Renal cortex interstitium (tissue), 15 donors: ENCODE measurements at places on chromosomes 4 and X. TPM values are rescaled to one million over a fixed set of nuclear protein-coding genes. Genes with fewer than 3 reads are reported as not detected.

The GATA1 gene
- 0.45 TPM for polyA plus RNA-seq

The OPRPN gene
- not detected for polyA plus RNA-seq

The AMTN gene
- not detected for polyA plus RNA-seq

The SERPINA7 gene
- polyA plus RNA-seq = 0.28 TPM

The TMEM184C gene
- 54.3 TPM for polyA plus RNA-seq

The TRIM75 gene
- polyA plus RNA-seq = 0.06 TPM

The CHRDL1 gene
- 12.9 TPM for polyA plus RNA-seq

The HS3ST1 gene
- polyA plus RNA-seq = 1.3 TPM

The ADGRL3 gene
- polyA plus RNA-seq = 28.9 TPM

The CD38 gene
- 1.2 TPM for polyA plus RNA-seq

The TKTL2 gene
- polyA plus RNA-seq = not detected

The OCIAD2 gene
- polyA plus RNA-seq = 245 TPM

The FGFR3 gene
- polyA plus RNA-seq = 98.6 TPM

The USP26 gene
- not detected for polyA plus RNA-seq

DNA sequence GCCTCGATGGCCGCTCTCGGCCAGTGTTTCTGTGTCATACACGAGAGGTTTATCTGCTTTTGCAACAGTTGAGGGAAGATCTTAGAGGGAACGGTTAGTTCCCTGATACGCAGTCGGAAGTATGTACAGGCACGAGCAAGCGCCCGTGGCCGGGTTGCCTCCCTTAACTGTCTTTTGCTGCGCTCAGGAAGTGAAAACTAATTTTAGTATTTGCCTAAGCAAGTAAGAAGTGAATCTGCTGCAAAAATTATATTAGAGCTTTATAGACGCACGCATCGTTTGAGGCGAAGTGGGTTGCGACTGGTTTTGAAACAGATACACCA is 695 bp downstream of the MTM1 start:
- no peak for DNase-seq

- DNase-seq = no peak
Measured at GRCh38 chr4:2830632-2831610, 12.7 kb upstream of the ADD1 start.

DNA sequence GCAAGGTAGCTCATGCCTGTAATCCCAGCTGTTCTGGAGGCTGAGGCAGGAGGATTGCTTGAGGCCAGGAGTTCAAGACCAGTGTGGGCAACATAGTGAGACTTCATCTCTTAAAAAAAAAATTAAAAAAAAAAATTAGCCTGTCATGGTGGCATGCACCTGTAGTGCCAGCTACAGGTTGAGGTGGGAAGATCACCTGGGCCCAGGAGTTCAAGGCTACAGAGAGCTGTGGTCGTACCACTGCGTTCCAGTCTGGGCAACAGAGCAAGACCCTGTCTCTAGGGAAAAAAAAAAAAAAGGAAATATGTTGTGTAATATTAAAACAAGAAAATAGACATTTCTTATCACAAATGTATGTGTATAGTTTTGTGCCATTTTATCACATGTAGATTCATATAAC is 97.8 kb downstream of the LARP1B start:
- no peak for DNase-seq

DNA sequence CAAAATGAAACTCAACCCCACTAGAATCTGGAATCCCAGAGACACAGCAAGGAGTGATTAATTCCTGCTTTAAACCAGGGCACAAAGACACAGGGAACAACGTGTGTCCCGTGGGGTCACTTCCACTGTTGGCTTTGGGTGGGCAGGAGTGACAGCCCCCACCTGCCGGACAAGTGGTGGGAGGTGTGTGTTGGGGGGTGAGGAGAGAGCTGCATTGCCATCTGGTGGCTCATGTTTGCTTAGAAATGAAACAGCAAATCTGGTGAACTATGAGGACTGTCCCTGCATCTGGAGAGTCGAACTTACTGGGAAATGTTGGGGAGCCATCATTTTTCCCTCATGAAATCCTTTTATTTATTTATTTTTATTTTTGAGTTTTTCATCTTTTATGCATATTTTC is 75.9 kb upstream of the AFAP1 start:
- no peak for DNase-seq

DNA sequence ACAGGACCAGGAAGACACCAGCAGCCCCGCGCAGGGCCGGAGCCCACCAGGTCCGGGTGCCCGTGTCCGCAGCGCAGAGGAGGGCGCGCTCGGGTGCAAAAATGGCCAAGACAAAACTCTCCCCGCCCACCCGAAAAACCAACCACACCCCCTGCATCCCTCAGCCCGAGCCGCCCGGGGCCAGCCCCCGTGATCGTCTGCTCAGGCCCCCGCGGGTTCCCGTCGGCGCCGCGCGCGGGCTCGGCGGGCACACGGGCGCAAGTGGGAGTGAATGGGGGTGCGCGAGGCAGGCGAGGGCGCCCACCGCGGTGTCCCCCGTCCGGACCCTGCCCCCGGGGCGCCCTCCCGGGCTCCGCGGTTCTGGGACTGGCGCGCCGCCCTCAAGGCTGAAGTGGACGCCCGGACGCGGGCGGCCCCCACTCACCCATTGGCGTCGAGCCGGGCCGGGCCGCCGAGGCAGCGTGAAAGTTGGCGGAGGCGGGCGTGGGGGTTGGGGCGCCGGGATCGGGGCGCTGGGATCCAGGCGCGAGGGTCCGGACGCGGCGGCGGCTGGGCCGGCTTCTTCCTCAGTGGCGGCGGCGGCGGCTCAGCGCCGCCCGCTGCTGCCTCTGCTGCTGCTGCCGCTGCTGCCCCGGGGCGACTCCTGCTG is 393 bp downstream of the SH3KBP1 start:
- DNase-seq = no peak

- no peak for DNase-seq
Measured at GRCh38 chr4:89715631-89716030, 121.3 kb downstream of the SNCA start.

- no peak for DNase-seq
Measured at GRCh38 chr4:171348090-171348489, 465.1 kb upstream of the GALNTL6 start.

GRCh38 chr4:98930311-98930865 is 1.5 kb upstream of the EIF4E start:
- DNase-seq = no peak

- DNase-seq = no peak
Measured at GRCh38 chr4:86130160-86130933, 229.5 kb downstream of the MAPK10 start.

DNA sequence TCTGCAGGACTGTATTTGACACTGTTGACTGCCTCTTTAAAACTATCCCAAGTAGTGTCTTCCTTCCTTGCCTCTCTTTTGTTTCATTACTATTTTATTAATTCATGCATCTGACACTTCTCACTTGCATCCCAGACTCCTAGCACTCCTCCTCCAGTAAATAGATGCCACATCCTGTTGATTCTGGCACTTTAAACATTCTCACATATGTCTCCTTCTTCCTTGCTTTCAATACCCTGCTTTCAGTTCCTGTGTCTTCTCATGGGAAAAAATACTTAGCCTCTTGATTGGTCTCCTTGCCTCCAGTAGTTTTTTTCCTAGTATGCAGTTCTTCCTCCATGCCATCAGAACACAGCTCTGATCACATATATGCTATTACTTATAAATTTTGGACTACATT is 5.1 kb downstream of the RNF128 start:
- no peak for DNase-seq

GRCh38 chrX:51144828-51145442 is 187.7 kb upstream of the NUDT10 start:
- DNase-seq = peak; percentile 22

DNA sequence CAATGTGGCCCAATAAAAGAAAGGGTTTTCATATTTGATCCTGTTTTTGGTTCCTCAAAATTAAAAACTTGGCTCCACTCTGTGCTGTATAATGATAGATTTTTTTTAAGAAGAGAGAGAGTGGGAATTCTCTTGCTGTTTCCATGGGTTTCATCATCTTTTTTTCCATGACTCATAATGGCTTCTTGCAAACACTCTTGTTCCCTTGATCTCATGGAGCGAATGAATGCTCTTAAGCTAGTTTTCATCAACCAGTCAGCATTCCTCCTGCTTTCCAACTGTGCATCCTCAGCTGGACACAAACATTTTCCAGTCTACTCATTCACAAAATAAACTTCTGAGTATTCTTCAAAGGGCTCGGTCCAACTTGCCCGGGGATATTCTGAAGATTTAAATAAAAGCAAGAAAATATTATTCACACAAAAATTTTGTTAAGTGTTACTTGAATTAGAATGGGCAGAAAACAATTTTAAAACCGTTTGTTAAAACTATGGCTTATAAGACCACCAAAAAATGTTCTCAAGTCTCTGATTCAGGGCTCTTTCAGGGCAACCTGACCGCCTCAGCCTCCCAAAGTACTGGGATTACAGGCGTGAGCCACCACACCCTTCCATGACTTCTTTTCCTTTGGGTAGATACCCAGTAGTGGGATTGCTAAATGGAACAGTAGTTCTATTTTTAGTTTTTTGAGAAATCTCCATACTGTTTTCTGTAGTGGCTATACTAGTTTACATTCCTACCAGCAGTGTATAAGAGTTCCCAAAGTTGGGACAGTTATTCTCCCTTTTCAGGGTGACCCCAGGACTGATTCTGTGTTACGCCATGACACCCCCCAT is 64.7 kb downstream of the TMEM156 start:
- DNase-seq = no peak

DNA sequence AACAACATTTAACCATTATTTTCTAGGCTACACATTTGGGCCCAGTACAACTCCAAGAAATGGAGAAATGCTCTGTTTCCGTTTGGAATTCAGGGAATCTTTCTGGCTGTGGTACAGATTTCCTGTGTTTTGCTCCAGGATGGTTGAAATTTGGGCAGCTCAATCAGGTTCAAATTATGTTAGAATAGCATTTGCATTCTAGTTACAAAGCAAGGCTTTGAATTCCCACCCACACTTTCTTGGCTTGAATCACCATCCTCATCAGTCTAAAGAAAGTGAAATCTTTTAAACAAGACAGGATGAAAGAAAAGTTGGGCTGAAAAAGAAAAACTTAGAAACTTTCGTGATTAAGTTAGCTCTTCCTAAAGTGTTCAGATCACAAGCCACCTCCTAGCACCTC is 98.1 kb upstream of the VCX3B start:
- DNase-seq = no peak

- no peak for DNase-seq
Measured at GRCh38 chrX:49198540-49199314, 1.3 kb downstream of the SYP start.

DNA sequence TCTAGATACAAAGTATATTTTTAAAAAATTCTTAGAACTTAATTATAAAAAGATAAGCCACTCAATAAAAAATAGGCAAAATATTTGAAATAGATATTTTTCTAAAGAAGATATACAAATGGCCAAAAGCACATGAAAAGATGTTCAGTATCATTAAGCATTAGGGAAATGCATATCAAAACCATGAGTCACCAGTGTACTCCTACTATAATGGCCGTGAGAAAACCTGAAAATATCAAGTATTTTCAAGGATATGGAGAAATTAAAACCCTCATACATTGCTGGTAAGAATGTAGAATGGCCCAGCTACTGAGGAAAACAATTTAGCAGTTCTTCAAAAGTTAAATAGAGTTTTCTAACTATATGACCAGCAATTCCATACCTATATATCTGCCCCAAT is 337.9 kb downstream of the CAMK2D start:
- no peak for DNase-seq

DNA sequence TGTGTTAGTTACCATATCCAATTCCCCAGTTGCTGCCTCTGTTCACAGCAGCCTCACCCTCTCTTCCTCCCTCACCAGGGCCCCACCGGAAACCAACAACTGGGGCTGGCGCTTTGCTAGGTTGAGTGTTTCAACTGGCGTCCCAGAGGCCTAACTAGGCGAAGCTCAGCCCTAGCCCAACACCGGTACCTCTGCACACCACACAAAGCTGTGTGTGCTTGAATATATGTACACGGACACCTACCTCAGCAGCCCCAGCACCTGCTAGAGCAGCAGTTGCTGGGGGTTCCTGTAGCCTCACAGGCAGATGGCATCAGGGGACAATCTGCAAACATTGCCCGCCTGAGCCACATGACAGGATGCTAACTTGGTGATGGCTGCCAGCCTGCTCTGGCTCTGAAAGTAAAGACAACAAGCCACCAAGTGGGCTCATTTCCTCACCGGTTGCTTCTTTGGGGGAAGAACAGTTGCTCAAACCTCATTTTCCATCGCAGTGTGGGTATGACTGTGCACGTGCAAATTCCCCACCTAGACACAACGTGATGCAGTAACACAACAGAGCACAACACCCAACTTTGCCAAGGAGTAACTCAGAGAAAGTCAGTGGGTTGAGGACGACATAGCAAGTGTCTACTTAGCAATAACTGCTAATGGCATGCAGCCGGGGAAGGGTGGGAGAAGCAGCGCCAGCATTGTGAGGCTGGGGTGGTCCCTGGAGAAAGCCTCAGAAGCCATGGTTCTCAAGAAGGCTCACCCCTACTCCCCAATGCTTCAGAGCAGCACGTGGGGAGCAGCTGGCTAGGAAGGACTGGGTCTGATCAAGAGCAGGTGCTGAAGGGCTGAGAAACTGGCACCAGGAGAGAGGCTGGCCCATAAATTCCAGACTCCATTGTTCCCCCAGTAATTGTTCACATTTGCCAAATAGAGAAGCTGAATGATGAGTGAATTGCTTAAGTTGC is 139.5 kb downstream of the SH3KBP1 start:
- DNase-seq = no peak

GRCh38 chr4:89357340-89357739 is 49.7 kb upstream of the GPRIN3 start:
- no peak for DNase-seq

DNA sequence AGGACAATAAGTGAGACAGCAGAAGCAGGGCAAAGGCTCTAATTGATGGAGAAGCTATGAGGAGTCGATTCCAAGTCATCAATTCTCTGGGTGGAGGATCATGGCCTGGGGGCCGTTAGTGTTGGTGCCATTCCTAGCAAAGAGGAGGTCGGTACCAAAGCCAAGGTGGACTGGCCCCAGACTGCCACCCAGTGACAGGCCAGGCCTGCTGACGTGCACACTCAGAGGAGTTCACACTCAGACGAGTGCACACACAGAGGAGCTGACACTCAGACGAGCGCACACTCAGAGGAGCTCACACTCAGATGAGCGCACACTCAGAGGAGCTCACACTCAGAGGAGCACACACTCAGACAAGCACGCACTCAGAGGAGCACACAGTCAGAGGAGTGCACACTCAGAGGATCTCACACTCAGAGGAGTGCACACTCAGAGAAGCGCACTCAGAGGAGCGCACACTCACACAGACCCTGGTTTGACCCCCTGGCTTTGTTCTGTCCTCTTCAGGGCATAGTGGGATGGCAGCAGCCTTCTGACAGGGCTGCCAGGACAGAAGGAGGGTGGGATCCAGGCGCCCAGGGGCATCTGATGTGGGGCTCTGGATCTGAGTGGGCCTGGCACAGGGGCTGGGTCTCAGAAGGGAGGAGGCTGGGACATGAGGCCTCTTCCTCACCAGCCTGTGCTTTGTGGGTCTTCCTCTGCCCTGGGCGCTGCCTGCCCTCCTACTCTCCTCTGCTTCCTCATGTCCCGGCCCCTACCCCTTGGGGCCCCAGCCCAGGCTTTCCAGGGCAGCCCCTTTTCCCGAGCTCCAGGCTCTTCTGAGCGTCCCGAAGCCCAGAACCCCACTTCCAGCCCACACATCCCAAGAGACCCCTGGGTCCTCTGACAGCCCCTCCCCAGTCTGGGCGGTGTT is 41.7 kb upstream of the NKX1-1 start:
- no peak for DNase-seq
